Activated CD4-positive, alpha-beta T cell treated with anti-CD3 and anti-CD28 coated beads, Interleukin-10, Interleukin-2, amounts not matched to agents 100 ng/mL and 50 ng/mL, durations not matched to agents 16 hours and 8 hours (primary cell): ENCODE measurements at places on chromosomes 2 and 18.

DNA sequence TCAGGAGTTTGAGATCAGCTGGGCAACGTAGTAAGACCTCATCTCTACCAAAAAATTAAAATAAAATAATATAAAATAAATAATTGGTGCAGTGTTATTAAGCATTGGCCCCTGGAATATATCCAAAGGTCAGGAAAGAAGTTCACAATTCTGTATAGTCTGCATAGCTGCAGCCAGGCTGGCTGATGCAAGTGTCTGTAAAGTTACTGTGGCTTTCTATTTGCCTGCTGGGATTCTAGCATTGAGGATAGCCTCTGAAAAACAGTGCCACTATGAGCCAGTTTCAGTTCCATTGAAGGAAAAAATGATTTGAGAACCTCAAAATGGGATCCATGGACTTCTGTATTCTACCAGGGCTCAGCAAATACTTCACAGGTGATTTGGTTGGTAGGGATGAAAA, 208.6 kb downstream of the PARD3B start:
- DNase-seq: no peak

DNA sequence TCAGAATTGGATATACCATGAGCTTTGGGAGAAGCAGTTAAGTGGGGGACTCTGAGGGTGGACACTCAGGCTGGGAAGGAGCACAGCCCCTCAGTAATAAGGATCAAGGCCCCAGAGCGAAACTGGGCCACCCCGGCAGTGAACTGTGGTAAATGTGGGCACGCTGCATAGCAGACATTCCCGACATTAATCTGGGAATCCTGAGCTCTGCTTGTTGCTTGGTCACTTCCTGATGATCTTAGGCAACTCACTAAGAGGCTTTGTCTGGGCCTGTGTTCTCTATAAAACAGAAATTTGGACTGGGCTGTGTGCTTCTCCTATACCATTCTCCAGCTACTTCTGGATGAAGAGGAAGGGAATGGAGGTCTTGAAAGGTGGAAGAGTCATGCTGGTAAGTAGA, 4.8 kb downstream of the TGFBRAP1 start:
- DNase-seq: no peak

- no peak for DNase-seq
Observed at GRCh38 chr2:37558623-37559022, 112.8 kb downstream of the CDC42EP3 start.

GRCh38 chr2:26914659-26915310, 55.7 kb upstream of the MAPRE3 start:
- no peak for DNase-seq

- no peak for DNase-seq
Observed at GRCh38 chr2:114859726-114860510, 417.5 kb downstream of the DPP10 start.

DNA sequence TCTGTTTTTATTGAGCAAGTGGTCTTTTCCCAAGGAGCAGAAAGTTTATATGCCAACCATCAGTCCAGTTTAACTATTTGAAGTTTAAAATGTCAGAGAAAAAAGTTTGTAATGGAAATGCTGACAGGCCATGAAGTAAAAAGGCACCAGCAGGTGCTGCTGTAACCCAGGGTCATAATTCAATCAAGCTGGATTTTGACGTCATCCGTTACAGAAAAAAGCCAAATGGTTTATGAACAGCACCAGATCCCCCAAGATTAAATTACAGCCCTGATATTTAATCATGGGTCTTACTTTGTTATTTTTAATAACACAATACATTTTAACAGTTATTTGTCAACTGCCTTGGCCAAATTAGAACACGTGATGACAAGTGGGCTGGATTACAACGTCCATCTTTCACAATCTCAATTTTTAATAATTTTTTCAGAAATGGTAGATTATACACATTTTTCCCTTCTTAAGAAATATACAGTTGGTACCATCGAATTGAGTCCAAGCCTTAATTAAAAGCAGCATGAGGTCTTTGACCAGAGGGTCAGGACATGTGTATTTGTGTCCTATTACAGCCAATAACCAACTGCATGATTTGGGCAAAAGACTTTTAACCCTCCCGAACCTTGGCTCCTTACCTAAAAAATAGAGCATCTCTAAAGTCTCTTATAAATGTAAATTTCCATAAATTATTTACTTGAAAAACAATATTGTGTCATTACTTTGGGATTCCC, 10.0 kb downstream of the TCF4 start:
- DNase-seq: no peak

DNA sequence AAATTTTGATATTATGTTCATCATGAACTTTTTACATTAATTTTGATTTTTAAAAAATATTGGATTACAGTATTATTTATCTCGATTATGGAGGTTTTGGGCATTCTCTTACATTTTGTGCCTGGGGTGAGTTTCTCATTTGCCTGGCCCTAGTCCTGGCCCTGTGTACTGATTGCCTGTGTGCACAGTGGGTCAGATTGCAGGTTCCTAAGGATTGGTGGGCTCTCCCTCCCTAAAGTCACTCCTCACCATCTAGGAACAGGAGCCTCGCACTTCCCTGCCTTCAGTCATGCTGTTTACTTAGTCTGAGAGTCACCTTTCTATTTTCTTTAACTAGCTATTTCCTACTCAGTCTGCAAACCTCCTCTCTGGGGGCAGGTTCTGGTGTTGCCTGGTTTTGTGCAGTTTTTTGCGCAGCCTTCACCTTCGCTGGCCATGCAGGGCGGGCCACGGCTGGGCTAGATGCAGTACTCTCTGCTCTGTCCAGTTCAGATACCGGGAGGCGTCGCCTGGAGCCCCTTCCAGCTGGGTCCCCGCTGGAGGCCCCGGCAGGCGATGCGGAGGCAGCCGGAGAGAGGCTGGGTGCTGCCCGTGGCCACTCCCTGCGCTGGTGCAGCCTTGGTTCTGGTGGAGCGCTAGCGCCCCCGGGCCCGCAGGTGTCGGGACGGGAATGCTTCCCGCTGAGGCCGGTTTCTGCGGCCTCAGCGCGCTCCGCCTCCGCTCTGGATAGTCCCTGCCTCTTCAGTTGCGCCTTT, 23.3 kb upstream of the MC5R start:
- peak; percentile 65 for DNase-seq

- DNase-seq: no peak
Observed at GRCh38 chr18:58787536-58788149, 77.0 kb upstream of the ZNF532 start.

DNA sequence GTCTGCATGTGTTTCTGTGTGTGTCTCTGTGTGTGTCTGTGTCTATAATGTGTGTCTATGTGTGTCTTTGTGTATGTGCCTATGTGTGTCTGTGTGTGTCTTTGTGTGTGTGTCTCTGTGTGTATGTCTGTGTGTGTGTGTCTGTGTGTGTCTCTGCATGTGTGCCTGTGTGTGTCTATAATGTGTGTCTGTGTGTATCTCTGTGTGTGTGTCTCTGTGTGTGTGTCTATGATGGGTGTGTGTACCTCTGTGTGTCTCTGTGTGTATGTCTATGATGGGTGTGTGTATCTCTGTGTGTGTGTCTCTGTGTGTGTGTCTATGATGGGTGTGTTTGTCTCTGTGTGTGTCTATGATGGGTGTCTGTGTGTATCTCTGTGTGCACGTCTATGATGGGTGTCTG, 126.2 kb upstream of the GPC1 start:
- no peak for DNase-seq

DNA sequence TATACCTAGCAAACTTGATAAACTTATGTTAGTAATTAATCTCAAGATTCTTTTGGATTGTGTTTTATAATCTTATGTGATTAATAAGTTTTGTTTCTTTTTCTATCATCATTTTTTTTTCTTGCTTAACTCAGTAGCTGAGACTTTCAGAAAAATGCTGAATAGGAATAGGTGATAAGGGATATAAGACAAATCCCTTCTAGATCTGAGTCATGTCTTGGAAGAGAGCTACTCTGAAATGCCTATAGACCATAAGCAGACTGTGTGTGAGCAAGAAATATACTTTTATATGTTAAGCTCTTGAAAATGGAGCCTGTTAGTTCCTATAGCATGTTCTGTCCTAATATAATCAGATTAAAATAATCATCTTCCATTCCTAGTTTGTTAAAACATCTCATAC, 29.6 kb downstream of the CYBRD1 start:
- no peak for DNase-seq

DNA sequence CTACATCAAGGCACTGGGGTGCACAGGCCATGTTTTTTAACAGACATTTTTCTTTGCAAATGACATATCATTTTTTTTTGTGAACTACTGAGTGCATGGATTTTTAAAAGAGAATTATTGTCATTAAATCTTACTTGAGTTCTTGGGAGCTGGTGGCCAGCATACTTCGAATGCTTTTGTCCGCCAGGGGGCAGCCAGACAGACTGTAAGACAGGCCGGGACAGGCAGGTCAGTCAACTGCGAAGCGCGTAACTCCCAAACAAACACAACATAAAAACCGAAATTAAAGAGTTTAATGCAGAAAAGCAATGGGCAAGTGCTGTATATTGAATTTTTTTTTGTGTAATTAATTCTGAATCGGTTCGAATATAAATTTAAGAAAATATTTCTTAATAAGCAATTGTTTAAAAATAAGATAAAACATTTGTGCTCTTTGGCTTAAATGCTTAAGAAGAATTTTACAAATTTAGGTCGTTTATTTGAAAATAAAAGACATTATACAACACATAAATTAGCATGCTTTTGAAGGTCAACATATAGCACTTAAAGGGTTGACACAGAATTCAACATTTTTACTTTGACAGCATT, 142.2 kb upstream of the PXDN start:
- DNase-seq: peak; percentile 46

DNA sequence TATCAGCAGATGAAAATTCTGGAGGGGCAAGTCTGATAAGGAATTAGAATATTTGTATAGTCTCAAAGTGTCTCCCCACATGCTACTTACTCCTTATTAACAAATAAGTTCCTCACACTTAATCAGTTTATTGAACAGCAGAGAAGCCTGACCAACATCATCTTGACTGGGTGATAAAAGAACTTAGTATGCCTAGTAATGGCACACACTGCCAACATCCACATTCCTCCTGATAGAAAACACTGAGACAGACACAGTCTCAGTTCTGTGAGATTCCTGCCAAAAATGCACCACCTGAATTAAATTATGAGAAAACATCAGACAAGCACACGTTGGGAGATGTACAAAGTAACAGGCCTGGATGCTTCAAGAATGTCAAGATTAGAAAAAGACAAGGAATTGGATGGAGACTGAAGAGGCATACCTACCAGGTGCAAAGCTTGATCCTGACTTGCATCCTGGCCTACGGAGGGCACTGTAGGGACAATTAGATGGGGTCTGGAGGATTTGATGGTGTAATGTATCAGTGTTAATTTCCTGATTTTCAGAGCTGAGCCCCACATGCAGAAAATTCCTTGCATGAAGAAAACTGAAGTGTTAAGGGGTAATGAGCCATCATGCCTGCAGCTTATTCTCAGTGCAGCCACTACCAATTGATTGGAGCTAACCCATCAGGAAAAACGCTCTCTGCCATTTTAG, 200.4 kb upstream of the SH3BP4 start:
- DNase-seq: no peak

DNA sequence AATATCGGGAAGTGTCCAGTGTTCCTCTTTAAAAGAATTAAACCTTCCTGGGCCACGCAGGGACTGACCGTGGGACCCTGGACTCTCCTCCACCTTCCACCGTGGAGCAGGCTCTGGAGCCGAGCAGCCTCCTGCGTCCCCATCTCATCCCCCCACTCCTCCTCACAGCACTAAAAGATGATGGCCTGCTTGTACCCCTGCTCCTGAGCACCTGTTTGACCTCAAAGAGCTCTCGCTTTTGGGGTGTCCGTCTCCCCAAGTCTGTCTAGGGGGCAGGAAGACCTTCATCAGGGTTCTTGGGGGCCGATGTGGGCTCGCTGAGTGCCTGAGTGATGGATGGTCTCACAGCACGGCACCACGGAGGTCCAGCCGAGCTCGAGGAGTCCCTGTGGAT, 1.2 kb upstream of the SDC1 start:
- DNase-seq: no peak

DNA sequence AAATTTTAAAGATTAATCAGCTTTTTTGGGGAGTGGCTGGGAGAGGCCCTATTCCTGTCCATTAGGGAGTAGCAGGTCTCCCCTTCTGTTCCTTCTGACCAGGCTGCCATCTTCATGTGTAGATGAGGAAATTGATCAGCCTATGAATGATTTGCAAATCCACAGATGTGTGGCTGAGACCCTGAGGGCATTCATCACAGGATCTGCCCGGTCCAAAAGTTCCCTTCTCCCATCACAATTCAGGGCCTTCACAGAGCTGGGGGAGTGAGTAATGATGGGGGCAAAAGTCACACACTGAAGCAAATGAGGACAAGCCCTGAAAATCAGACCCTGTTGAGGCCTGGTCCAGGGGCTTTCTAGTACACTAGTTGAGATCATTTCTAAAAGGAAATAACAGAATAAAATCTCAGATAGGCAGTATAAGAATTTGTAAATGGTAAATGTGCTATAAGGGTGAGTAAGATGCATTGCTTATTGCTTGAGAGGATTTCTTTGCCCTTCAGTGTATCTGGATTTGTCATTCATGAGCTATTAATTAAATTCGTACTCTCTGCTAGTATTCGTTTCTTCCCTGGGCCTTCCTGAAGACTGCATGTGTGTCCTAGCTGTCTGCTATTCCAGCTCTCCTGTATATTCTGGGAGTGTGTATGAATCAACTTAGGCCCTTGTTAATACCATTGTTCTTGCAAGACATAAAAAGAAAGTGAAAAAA, 53.2 kb downstream of the SETBP1 start:
- DNase-seq: no peak

GRCh38 chr2:160753960-160754359, 260.4 kb upstream of the RBMS1 start:
- no peak for DNase-seq

DNA sequence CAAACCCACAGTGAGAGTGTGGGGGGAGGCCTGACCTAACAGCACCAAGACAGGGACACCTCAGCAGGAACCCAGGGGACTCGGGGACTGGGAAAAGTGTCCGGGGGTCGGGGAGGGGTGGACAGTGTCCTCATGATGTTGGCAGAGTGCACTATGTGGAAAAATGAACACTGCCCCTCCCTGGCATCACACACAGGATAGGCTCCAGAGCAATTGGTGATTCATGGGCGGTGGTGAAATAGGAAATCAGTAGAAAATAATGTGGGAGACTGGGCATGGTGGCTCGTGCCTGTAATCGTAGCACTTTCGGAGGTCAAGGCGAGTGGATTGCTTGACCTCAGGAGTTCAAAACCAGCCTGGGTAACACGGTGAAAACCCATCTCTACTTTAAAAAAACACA, 3.6 kb upstream of the ANO7 start:
- DNase-seq: no peak

DNA sequence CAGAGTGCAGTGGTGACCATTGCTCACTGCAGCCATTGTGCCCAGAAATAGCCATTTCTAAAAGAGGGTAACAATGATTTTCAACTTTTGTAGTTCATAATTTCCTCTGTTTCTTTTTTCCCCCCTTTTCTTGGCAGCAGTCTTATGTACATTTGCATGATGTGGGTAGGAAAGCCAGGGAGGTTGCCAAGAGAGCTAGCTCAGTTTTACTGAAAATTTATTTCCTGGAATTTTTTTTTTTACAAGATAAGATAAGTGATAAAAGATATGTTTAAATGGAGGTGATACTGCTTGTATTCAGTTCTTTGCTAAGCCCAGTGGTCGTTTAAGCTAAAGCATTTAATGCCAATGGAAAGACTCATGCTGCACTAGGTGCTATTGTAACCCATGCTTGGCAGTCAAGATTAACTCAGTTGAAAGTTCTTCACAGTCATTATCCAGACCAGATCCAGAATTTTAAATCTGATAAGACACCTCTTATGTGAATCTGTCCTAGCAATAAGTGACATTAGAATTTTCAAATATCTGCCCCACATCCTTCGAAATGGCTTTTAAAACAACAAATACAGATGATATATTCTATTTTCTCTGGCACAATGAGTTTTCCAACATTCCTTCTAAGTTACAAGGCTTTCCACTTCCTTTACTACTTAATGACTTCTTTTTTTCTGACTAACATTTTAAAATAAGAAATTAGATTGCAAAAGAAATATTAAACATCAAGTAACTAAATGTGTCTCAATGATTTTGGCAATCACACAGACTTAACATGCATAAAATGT, 4.4 kb upstream of the ATP8B1 start:
- no peak for DNase-seq
